ENCODE measurements at places on chromosomes 1 and 21. TPM values are rescaled to one million over a fixed set of nuclear protein-coding genes. Genes with fewer than 3 reads are reported as not detected.

The GBP7 gene
- polyA plus RNA-seq = not detected

The SH3D21 gene
- polyA plus RNA-seq = 1.6 TPM

The GJA9 gene
- polyA plus RNA-seq = not detected

The AKNAD1 gene
- 0.71 TPM for polyA plus RNA-seq

The RRP1 gene
- 12.0 TPM for polyA plus RNA-seq

DNA sequence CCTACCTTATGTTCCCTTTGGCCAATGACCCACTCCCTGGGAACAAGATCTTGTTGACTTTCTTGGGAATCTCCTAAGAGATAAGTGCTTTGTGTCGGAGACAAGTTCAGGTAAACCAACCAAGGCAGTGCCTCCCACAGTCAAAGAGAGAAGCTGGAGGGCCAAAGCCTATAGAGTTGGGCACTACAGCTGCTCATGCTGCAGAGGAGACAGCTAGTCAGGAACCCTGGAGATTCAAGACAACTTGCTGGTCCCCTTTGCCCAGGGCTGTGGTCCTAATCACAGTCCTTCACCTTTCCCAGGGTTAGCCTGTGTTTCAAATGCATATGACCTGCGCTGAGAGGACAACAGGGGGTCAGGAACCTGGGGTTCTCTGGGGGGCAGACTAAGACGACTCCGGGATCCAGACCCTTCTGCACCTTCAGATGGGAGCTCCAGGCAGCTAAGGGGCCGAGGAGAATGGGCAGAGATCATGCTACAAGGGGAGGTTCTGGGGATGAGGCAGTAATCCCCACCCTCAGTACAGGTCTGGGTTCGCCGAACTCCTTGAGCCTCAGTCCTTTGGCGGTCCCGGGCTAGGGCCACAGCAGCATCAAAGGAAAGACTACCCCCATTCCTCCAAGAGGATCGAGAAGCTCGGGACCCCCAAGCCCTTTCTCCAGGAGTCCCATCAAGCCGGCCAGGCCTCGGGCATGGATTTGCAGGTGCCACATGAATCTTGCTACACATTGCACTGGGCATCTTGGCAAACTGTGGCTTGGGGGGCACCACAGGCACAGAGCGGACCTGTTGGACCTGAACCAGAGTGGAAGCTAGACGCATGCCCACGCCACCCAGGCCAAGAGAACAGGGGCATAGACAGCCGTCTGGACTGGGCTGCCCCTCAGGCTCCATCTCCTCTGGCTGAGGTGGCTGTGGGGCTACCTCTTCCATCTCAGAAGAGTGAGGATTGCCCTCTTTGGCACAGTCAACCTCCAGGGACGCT is 2.0 kb upstream of the USF1 start:
- DNase-seq = no peak
- H3K27ac ChIP-seq = no peak overlapping the region
- peaks cover 3% of the 10 kb centered on the region for H3K36me3 ChIP-seq
- no peaks in the 10 kb centered on the region for H3K4me1 ChIP-seq

GRCh38 chr1:118986555-118987467 is 1.3 kb downstream of the TBX15 start:
- no peak for DNase-seq
- H3K4me1 ChIP-seq = no peaks in the 10 kb centered on the region
- no peak overlapping the region for H3K27ac ChIP-seq
- no peaks in the 10 kb centered on the region for H3K36me3 ChIP-seq
- H3K27me3 ChIP-seq = peaks cover 100% of the 10 kb centered on the region

- peaks cover 14% of the 10 kb centered on the region for H3K4me1 ChIP-seq
- H3K27me3 ChIP-seq = no peaks in the 10 kb centered on the region
- no peaks in the 10 kb centered on the region for H3K36me3 ChIP-seq
- H3K27ac ChIP-seq = no peak overlapping the region
- no peak for DNase-seq
These were observed 74.5 kb downstream of the RHOU start for GRCh38 chr1:228809621-228810394.

GRCh38 chr1:174358344-174358743 is 89.4 kb upstream of the GPR52 start:
- no peaks in the 10 kb centered on the region for H3K36me3 ChIP-seq
- H3K27ac ChIP-seq = no peak overlapping the region
- no peak overlapping the region for H3K4me3 ChIP-seq
- H3K27me3 ChIP-seq = no peaks in the 10 kb centered on the region
- no peak for DNase-seq

GRCh38 chr1:3596663-3597598 is 14.4 kb downstream of the MEGF6 start:
- no peaks in the 10 kb centered on the region for H3K4me1 ChIP-seq
- no peaks in the 10 kb centered on the region for H3K36me3 ChIP-seq
- H3K4me3 ChIP-seq = no peak overlapping the region
- H3K27ac ChIP-seq = no peak overlapping the region
- DNase-seq = no peak

DNA sequence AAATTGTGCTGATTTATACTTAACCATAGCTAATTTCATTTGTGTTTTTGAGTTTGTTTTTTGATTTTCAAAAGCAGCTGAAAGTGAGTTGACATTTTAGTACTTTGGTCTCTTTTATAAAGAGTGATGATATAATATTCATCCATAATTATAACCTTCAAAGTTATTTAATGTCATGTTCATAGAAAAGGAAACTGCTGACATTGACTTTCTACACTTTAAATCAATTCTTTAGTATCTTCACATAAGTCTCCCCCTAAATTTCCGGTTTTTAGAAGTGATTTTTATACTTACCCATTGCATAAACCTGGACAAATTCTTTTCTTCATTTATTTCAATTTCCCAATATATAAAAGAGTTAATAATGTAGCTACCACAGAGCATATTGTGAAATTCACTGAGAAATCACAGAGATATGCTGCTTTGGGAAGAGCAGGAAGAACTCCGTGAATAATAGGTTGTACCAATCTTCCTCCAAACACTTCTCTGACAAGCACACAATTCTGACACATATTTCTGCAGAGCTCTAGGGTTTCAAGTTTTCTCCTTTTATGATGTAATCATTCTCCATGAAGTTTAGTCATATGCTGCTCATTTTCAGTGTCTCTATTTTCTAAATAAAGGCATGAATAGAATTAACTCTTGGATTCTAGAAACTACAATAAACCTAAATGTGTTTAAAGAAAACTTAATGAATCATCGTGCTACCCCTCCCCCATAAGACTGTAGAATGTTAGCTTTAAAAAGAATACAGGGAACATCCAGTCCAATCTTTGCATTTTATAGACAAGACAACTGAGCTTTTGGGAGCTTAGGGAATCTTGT is 25.6 kb upstream of the CDC42BPA start:
- DNase-seq = no peak
- H3K36me3 ChIP-seq = no peaks in the 10 kb centered on the region
- no peaks in the 10 kb centered on the region for H3K27me3 ChIP-seq
- no peak overlapping the region for H3K4me3 ChIP-seq

GRCh38 chr1:6897138-6897537 is 111.9 kb downstream of the CAMTA1 start:
- DNase-seq = no peak
- H3K27ac ChIP-seq = no peak overlapping the region
- no peak overlapping the region for H3K4me3 ChIP-seq
- H3K27me3 ChIP-seq = no peaks in the 10 kb centered on the region
- H3K4me1 ChIP-seq = no peaks in the 10 kb centered on the region

DNA sequence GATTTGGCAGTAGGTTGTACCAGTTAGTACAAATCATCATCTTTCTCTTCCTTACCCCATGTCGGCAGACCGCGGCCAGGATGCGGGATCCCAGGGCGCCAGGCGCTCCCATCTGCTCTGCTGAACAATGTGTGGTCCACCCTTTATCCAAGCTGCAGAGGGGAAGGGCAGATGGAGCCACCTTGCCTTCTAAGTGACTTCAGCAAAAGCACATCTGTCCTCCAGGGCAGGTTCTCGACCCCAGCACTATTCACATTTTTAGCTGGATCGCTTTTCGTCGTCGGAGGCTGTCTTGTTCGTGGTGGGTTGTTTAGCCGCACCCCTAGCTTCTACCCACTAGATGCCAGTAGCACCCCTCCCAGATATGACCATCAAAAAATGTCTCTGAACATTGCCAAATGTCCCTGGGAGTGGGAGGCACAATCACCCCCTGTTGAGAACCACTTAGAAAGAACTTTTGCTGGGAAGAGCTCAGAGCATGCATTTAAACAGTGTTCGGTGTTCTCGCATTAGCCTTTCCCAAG is 58.1 kb upstream of the SIM2 start:
- H3K27ac ChIP-seq = no peak overlapping the region
- no peaks in the 10 kb centered on the region for H3K4me1 ChIP-seq
- DNase-seq = no peak
- no peak overlapping the region for H3K4me3 ChIP-seq

DNA sequence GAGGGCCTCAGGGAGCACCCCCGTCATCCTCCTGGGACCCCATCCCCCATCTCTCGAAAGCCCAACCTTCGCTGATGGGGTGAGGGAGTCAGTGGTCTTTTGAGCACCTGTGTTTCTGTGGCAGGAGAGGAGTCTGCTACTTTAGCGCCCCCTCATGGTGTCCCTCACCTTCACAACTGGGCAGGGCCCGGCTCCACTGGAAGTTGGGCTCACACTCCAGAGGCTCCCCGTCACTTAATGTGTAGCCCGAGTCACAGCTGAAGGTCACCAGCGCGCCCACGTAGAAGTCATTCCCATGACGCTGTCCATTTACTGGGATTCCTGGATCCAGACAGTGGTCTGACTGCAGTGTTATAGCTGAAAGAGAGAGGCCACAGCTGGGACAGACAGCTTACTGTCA is 139.5 kb upstream of the HMGB4 start:
- H3K27me3 ChIP-seq = no peaks in the 10 kb centered on the region
- no peak overlapping the region for H3K4me3 ChIP-seq
- H3K36me3 ChIP-seq = no peaks in the 10 kb centered on the region
- no peak overlapping the region for H3K27ac ChIP-seq

DNA sequence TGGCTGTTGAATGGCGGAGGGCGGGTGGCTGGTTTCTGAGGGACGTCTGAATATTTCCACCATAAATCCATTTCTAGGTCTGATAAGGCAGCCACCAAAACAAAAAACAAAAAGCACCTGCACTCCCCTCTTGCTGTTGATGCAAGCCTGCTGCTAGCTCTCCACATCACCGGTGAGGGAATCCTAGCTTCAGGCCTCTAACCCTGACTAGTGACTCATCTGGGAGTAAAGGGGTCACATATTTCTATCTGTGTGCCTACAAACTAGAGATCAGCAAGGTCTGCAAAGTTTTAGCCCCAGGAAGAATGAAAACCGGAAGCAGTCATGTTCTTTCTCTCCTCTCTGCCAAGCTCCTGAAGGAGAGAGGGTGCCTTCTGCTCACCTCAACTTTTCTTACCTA is 10.3 kb upstream of the ERMAP start:
- H3K4me1 ChIP-seq = peaks cover 2% of the 10 kb centered on the region
- peaks cover 5% of the 10 kb centered on the region for H3K36me3 ChIP-seq
- no peaks in the 10 kb centered on the region for H3K27me3 ChIP-seq
- no peak for DNase-seq
- no peak overlapping the region for H3K4me3 ChIP-seq
